Suppressor macrophage treated with lipopolysaccharide for 1 hour (primary cell): ENCODE measurements at places on chromosomes 12 and 14.

GRCh38 chr14:96410119-96410518, 18.2 kb downstream of the AK7 start:
- no peak for DNase-seq

DNA sequence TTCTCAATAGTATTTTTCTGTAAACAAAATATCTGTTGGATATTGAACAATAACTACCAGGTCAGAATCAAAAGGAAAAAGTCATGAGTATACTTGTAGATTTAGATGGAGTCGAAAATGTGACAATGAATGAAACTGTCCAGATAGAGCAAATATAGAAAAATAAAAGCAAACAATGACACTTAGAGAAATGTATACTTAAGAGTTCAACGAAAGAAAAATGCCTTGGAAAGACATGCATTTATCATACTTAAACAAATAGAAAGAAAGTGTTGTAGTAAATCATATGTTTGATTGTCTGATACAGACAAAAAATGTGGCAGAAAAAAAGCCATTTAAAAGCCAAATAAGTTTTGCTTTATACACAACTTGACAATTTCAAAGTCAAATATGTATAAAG, 571.2 kb upstream of the MGAT4C start:
- DNase-seq, result no peak

- DNase-seq, result no peak
Observed at GRCh38 chr12:42812086-42812485, 222.5 kb upstream of the PRICKLE1 start.

DNA sequence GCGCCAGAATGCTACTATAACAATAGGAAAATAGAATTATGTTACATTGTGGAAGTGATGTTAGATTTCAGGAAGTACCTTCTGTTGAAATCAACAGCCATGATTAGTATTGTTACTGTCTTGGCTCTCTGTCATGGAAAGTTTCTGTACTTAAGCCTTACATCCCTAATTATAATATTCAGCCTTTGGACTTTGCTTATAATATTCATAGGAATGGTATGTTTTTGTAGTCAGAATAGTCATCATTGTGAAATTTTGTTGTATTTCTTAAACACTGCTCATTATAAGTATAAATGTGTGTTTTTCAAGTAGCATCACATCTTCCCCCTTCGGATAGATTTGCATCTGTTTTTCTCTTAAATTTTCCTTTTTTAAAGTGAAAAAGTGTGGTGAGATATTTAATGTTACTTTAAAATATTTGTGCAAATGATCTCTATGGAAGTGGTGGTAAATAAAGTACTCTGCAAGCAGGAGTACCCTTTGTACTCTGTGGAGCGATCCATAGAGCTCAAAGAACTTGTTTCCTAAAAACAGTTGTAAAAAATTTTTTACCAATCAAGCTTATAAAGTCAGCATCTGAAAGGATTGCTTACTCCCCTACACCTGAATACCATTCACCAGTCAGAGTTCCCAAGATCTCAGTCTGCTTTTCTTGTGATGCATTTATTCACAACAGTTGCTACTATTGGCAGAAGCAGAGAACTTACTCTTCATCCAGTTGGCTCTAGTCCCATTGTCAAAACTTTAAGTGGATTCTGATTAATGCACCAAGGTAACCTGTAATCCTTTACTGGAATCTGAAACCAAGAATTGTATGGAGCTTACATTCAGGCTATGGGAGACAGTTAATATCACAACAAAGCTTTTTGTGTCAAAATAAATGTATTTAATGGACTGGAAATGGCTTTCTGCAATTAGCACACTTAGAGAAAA, 87.8 kb downstream of the RIC8B start:
- peak; percentile 15 for DNase-seq

- no peak for DNase-seq
Observed at GRCh38 chr14:67577909-67578749, 21.9 kb downstream of the PIGH start.

DNA sequence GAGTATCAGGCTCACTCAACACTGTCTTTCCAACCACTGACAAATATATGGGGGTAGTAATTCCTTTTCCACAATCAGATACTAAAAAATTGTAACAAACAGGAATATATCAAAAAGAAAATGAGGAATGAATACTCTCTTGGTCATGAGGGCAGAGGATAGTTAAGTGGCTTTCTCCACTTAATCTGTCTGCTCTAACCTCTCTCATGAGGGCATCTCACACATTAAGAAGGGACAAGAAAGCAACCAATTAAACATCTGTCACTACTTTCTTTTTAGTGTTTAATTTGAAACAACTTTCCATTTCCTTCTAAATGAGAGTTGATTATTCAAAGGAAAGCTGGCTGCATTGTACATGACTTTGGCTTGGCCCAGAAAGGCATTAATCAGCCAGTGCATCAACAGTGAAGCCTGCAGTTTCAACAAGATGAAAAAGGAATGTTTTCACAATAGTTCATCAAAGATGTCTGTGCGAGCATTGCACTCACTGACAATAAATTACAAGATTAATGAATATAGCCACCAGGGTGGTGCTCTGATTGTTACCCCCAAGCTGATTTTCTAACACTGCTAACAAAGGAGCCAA, 142.0 kb downstream of the SEC23A start:
- no peak for DNase-seq

GRCh38 chr12:85448548-85449139, 168.6 kb downstream of the ALX1 start:
- no peak for DNase-seq

DNA sequence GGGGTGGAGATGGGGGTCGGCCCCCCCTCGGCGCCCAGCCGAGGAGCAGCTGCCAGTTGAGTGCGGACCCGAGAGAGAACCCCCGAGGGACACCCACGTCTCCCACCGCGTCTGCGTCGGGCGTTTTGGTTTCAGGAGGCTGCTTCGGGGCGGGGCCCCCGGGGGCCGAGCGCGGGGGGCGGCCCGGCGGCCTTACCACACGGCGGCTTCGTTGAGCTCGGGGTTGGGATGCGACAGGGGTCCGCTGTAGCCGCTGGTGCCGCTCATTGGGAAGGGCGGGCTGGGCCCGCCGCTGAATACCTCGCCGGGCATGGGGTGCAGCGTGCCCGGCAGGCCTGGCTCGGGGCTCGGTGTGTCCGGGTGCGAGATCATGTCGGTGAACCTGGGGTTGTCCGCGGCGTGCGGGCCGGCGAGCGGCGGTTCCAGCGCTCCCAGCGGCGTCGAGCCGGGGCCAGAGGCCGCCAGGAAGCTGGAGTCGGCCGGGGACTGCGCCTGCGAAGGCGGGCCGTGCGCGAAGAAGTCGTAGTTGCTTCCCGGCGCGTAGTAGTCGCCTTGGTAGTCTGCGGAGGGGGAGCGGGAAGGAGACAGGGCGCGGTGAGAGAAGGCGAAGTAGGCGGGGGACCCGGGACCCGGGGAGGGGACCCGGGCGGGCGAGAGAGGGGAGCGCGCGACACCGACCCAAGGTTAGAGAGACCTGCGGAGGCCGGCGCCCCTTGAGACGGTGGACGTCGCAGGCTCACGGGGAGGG, 8.5 kb downstream of the LHX5 start:
- peak; percentile 31 for DNase-seq

DNA sequence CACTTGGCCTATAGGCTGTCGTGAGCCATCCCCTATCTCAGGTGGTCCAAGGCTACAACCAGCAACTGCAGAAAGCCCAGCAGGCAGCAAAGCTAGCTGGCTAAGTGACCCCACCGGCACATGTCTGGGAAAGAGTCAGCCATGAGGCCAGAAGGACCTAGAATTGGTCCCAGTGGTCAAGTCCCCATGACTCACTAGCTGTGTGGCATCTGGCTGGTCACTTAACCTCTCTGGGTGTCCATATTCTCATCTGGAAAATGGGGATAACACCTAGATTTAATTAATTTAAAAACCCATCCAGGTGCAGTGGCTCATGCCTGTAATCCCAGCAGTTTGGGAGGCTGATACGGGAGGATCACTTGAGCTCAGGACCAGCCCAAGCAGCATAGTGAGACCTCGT, 37.6 kb downstream of the SYNE3 start:
- no peak for DNase-seq

DNA sequence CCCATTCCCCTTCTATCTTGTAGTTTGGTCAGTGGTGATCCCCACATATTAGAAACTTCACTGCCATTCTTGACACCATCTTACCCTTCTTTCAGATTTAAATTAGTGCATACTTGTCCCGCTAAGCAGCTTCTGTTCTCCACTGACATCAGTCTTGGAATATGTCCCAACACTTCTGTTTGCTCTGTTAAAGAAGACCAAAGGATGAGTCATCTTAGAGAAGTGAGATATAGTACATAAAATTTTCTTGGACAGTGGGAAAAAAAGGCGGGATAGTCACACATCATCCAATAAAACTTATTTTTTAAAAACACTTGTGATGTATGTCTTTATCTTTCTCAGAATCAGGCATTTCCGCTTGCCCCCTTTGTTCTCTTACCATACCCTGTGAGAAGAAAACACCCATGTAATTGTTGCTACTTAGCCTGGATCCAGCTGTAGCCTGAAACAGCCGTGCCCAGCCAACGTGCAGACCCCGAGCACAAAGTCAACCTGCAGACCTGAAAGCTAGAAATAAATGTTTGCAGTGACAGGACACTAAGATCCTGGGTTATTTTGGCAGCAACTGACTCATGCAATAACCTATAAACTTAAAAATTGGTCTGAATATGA, 100.1 kb upstream of the PDE3A start:
- no peak for DNase-seq

DNA sequence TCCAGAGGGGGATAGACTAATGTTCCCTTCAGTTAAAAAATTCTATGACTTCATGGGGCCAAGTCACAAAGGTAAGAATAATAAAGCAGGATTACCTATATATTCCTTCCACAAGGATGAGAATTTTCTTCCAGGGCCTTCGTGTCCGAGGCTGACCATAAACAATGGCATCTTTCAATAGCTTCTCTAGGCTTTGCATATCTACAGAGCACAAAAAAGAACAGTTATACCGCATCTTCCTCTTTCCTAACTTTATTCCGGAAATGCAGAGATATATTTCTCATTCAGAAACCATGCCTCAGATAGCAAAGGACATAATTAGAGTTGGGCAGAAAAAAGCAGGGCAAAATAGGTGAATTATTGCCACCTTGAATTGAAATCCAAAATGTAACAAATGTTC, 58.3 kb upstream of the ISM2 start:
- no peak for DNase-seq

- DNase-seq, result no peak
Observed at GRCh38 chr12:39440101-39440500, 2.8 kb downstream of the KIF21A start.

DNA sequence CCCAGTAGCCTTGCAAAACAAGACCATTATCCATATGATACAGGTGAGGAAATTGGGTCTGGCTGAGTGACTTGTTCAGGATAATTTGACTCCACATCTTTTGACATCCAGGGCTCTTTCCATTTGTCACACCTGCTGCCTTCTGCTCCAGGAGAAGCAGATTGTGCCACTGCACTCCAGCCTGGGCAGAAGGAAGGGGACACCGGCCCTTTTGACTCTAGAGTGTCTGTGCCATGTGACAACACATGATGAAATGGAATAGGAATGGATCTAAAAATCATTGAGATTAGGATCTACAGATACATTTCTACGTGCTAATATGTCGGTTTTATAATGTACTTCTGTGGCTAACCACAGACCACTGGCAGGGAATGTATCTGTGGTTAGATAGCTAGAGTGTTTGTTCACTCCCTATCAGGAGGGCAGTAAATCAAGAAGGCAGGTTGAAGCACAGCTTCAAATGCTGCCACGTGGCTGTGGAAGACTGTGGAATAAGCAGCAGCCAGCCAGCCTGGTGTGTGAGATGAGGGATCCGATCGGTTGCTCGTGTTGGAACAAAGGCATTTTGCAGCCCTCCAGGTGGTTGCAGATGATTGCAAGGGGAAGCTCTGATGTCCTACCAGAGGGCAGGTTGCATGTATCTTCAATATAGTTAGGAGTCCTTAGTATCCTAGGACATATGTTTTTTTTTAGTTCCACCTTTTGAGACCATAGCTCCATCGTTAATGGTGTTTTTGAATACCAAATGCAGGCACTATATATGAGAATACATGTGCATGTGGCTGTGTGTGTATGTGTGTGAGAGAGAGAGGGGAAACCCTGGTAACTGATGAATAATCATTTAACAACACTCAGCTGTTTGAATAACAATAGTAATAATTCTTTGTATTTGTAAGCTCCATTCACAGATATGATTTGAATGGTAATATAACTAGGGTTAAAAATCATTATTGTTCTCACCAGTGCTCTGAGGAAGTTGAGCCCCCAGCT, 28.6 kb downstream of the EML1 start:
- DNase-seq, result no peak

GRCh38 chr12:106249411-106250135, 1.8 kb upstream of the CKAP4 start:
- DNase-seq, result no peak

- DNase-seq, result peak; percentile 8
Observed at GRCh38 chr12:46358791-46359666, 13.5 kb downstream of the SLC38A2 start.

GRCh38 chr12:27537855-27538675, 14.1 kb downstream of the PPFIBP1 start:
- DNase-seq, result no peak

GRCh38 chr12:569091-569676, 94.1 kb downstream of the NINJ2 start:
- no peak for DNase-seq

DNA sequence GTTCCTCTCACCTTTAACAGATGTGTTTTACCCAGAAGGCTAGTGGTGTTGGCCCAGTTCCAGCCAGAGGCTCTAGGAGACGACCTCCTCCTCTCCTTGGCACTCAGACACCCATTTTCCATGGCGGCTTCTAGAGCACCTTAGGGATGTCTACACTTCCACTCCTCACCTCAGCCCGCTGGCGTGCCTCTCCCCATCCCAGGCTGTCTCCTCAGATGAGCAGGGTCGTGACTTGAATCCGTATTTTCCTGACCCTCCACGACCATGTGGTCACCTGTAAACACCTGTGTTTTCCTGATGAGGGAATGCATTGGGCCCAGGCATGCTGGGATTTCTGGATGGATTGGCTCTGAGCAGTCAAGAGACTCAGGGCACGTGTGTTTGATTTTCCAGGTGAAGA, 21.8 kb upstream of the RIN3 start:
- no peak for DNase-seq

- DNase-seq, result no peak
Observed at GRCh38 chr12:89493670-89494302, 30.8 kb downstream of the GALNT4 start.

- peak; percentile 62 for DNase-seq
Observed at GRCh38 chr14:85533023-85533860, 3.3 kb downstream of the FLRT2 start.

DNA sequence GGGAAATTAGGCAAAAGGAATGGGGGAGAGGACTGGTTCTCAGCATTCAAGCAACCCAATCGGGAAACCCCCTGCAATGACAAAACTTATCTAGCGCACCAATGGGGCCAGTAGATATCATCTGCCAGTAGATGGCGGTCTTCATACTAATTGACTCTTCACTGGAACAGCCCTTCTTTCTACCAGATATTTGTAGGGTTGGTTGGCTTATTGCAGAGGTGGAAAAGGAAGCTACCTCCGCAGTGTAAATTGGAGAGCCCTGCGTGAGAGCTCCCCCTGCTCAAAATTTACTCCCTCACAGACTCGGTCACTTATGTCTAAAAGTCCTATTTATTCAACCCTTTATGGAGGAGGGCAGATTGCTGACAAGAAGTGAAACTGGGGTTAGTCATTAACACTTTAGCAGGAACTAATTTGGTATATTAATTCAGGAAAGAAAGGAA, 166.1 kb upstream of the CCND2 start:
- peak; percentile 95 for DNase-seq

- DNase-seq, result no peak
Observed at GRCh38 chr12:99981639-99982190, 3.0 kb downstream of the ANKS1B start.

- no peak for DNase-seq
Observed at GRCh38 chr14:103100281-103101121, 6.0 kb downstream of the EXOC3L4 start.

- DNase-seq, result no peak
Observed at GRCh38 chr12:1533602-1534304, 60.6 kb downstream of the FBXL14 start.
